ENCODE measurements at places on chromosomes 4 and X.
A peak's percentile ranks its signal among the peaks of the same experiment; 100 is the strongest.

- DNase-seq: no peak
These were observed 62.8 kb upstream of the RPA4 start for GRCh38 chrX:96820935-96821334.

GRCh38 chr4:174255374-174255773 is 28.1 kb downstream of the FBXO8 start:
- no peak for DNase-seq

- no peak for DNase-seq
These were observed 11.8 kb upstream of the TMEM192 start for GRCh38 chr4:165124488-165124887.

DNA sequence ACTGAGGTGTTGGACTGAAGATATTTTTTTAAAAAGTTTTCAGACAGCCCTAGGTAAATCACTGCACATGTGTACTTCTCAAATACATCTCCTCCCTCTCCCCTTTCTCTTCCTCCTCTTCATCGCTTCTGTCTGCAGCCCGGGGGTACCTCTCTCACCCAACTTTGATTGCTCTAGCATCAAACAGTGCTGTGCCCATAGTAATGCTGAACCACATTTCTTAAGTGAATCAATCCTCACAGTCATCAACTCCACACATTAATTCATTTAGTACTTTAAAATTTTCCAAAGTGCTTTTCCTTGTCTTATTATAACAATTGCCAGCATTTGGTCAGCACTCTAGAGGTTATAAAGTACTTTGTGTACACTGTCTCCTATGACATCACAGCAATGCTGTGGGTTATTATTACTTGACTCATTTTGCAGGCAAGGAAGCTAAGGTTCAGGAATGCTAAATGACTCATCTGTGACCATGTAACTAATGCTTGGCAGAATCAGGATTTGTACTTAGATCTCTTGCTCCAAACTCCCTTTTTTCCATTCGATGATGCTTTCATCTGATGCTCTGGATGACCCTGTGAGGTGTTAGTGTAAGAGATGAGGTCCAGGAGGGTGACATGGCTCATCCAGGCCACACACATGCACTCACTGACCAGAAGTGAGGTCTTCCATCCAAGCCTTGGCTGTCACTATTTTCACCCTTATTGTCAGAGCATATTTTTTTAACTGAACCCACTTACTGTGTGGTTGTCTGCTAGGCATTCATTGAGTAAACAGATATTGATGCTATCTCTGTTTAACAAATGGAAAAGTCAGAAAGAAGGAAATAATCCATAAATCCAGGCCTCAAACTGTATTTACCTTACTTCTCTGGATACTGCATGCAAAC is 58.8 kb downstream of the RHOH start:
- DNase-seq: no peak

DNA sequence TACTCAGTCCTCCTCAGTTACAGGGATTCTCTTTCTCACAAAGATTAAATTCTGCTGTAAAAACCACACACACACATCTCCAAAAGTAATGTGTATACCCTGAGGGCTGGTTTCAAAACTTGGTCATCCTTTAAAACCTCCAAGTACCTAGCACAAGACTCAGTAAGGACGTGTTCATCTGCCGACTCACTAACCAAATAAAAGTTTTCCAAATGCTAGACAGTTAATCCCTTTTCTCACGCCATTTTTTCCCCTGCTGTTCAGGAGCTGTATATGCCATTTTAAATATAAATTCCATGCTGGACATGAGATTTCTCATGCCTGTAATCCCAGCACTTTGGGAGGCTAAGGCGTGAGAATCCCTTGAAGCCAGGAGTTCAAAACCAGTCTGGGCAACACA is 3.9 kb upstream of the SAT1 start:
- DNase-seq: no peak

- no peak for DNase-seq
These were observed 5.4 kb upstream of the PDLIM5 start for GRCh38 chr4:94446386-94446785.

DNA sequence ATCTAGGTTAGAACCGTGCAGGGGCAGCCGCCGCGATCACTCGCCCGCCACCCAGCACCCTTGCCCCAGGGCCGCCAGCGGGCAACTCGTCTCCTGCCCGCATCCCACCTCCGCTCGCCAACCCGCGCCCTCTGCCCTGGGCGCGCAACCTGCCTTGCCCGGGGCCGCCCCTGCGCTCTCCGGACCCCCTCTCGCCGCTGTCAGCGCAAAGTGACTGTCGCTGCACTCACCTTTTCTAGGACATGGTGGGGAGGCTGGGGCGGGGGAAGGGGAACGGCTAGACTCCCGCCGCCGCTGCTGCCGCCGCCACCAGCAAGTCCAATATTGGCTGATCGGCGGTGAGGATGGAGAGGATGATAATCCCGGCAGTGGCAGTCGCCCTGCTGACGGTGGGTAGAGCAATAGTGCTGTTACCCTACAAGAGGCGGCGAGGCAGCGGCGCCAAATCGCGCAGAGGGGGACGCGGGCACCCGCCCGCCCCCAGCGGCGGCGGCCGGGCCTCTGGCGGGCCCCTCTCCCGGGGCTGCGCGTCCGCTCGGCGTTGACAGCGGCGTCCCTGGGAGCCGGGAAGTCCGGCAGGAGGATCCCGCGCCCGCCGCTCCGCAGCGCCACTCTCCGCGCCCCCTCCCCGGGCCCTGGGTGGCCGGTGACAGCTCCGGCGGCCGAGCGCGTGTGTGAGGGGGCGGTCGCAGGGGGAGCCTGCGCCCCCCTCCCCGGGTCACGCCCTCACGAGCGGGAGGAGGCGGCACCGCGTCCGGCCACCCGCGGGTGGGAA is 2.3 kb upstream of the NR3C2 start:
- DNase-seq: peak; percentile 7

DNA sequence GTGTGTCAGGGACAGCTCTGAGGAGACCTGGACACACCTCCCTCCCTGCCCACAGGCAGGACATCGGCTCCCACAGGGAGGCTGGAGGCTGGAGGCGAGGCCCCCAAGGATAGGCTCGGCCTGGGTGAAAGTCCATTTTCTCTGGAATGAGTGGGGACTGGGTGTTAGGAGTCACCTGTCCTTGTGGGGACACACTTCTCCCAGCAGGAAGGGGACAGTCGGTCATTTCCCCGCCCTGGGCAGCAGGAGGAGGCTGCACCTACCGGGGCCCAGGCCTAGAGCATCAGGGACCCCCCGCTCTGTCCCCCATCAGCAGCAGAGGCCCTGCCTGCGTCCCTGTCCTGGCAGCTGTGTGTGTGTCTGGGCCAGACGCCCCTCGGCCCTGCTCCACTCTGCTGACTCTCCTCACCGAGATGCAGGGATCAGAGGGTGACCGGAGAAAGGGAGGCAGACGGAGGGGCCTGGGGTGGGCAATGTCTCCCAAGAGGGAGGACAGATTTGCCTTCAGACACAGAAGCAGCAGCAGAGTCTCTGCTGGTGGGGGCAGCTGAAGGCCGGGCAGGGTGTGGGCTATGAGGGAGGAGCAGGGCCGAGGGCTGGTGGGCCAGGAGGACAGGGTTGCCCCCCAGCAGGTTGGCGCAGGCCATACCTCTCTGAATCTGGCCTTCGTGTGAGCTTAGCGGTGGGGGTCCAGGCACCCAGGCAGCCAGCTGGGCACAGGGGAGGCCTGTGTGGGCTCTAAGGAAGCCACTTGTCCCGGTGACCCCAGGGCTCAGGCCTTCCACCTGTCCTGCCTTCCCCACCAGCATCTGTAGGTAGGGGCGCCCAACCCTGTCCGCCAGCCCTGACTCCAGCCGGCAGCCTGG is 125.7 kb upstream of the NKX1-1 start:
- DNase-seq: no peak

DNA sequence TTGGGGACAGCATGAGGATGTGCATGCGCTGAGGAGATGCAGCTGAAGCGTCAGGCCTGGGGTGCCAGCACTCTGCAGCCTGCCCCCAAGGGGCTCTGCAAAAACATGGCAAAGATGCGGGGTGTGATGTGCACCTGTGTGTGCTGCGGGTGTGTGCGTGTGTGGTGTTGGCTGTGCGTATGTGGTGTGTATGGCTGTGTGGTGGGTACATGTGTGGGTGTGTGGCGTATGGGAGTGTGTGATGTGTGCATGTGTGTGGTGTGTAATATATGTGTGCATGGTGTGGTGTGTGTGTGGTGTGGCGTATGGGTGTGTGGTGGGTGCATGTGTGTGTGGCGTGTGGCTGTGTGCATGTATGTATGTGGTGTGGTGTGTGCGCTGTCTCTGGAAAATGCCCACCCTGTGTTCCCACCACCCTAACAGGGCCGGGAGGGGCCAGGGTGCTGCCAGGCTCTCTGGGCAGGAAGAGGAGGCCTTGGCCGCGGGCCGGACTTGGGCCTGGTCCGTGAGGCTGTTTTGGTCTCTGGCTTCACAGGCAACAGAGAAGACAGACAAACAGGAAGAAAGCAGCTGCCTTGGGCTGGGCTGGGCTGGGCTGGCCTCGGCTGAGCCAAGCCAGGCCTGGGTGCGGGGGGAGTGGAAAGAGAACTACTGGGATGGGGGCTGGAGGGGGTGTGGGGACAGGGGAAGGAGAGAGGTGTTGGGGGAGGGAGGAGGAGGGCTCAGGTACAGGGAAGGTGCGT is 1.1 kb upstream of the AVPR2 start:
- no peak for DNase-seq

DNA sequence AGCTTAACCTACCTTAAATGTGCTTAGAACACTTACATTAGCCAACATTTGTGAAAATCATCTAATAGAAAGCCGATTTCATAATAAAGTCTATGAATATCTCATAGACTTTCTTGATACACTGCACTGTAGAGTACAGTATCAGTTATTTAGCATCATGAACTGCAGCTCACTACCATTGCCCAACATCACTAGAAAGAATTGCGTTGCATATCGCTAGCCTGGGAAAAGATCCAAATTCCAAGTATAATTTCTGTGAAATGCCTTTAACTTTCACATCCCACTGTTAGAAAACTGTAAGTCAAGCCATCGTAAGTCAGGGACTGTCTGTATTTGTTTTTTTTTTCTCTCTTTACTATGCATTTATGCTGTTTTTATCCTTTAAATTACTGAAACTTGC is 918.6 kb upstream of the PABPC4L start:
- DNase-seq: no peak

DNA sequence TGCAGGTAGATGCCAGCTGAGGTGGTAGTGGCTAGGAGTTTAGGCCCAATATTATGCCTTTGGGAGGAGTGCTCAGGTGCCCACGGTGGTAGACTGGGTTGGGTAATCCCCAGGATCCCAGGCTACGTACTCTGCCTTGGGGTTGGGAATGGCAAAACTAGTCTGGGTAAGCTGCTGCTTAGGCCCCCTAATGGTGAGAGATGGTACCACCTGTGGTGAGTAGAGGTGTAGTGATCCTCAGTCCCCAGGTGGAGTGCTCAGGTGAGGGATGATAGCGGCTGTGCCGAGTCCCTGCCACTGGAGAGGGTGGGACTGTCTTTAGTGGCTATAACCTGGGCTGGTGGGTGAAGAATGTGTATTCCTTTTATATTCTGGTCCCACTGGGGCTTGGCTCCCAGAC is 75.2 kb downstream of the IL1RAPL2 start:
- no peak for DNase-seq

DNA sequence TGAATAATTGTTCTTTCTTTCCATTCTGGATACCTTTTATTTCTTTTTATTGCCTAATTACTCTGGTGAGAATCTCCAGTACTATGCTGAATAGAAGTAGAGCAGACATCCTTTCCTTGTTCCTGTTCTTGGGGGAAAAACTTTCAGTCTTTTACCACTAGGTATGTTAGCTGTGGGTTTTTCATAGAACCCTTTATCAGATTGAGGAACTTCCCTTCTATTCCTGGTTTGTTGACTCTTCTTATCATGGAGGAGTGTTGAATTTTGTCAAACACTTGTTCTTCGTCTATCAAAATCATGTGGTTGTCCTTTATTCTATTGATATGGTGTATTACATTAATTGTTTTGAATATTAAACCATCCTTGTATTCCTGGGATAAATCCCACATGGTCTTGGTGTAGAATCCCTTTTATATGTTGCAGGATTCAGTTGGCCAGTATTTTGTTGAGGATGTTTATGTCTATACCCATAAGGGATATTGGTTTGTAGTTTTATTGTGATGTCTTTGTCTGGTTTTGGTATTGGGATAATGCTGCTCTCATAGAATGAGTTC is 23.6 kb downstream of the SH3BP2 start:
- no peak for DNase-seq

GRCh38 chr4:71470524-71470923 is 131.7 kb downstream of the SLC4A4 start:
- no peak for DNase-seq

- DNase-seq: no peak
These were observed 2.9 kb downstream of the GRXCR1 start for GRCh38 chr4:42895452-42895851.

DNA sequence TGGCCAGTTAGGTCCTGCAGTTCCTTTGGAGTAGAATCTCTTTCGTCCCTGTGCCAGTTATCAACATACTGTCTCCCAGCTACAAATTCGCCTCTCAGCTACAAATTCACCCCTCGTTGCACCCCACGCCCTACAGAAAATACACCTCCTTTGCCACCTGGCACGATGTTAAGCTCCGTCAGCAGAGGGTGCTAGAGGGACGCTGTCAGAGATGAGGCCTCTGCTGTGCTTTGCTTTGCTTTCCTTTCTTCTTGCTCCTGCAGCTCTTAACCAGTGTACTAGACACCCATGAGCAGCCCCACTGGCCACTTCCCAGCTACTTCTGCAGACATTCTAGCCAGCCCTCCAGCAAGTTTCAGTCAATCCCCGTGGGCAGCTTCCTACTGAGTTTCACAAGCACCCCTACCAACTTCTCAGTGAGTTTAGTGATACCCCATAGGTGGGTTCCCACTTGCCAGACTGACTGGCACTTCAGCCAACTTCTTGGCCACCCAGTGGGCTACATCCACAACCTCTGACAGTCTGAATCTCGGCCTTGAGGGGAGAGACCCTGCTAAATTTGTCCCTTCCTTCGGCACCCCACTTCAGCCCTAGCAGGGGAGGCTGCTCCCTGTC is 21.8 kb downstream of the HAUS3 start:
- peak; percentile 24 for DNase-seq

DNA sequence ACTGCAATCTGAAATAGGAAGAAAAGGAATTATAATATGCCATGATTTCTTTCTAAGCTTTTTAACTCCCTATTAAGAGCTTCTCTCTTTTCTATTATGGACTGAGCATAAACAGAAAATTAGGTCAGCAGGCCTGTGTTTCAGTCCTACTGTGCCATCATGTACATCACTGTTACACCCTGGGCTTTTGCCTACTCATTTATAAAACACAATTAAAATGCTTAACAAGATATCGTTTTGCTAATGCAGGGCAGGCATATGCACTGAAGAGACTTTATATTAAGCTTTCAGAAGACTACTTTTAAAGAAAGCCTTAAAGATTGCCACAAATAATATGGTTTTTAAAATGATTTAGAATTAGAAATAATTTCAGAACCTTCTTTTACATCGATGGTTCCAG is 828 bp upstream of the BBS12 start:
- no peak for DNase-seq

GRCh38 chrX:9352694-9353411 is 112.0 kb upstream of the TBL1X start:
- DNase-seq: no peak

Measured in GM12892 (cell line).